ENCODE measurements at places on chromosomes 16 and 17. TPM values are rescaled to one million over a fixed set of nuclear protein-coding genes. Genes with fewer than 3 reads are reported as not detected.
A peak's percentile ranks its signal among the peaks of the same experiment; 100 is the strongest.

- no peak for DNase-seq
Observed at GRCh38 chr16:49462362-49462988, 88.9 kb downstream of the C16orf78 start.

GRCh38 chr17:4215882-4216570 lies 47.8 kb downstream of the ANKFY1 start:
- DNase-seq: no peak

GRCh38 chr16:83998091-83998490 lies 30.0 kb downstream of the NECAB2 start:
- DNase-seq: no peak

DNA sequence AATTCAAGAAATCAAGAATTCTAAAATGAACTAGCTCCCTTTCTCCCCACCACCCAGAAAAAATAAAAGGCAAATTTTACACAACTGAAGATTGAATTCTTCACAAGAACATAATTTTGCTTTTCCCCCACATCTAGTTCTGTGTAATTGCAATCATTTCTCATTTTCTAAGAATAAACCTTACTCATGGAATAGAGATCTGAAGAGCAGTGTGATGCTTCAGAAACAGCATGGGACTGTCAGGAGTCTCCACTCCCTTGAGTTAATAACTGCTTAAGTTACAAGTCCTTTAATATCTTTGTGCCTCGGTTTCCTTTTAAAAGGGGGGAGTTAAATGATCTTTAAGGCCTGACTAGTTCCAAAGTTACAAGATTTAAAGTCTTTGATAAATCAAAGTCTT lies 53.7 kb downstream of the CACNG1 start:
- DNase-seq: no peak

Gene TMEM235
- total RNA-seq: not detected

- DNase-seq: no peak
Observed at GRCh38 chr16:84959045-84959576, 52.2 kb downstream of the ZDHHC7 start.

Gene LCMT1
- 38.1 TPM for total RNA-seq

Gene CLEC3A
- not detected for total RNA-seq

- DNase-seq: no peak
Observed at GRCh38 chr17:45748731-45749310, 35.3 kb upstream of the CRHR1 start.

- DNase-seq: peak; percentile 88
Observed at GRCh38 chr16:24010440-24011089, 174.8 kb downstream of the PRKCB start.

GRCh38 chr16:82190386-82190785 lies 20.4 kb upstream of the MPHOSPH6 start:
- DNase-seq: no peak

DNA sequence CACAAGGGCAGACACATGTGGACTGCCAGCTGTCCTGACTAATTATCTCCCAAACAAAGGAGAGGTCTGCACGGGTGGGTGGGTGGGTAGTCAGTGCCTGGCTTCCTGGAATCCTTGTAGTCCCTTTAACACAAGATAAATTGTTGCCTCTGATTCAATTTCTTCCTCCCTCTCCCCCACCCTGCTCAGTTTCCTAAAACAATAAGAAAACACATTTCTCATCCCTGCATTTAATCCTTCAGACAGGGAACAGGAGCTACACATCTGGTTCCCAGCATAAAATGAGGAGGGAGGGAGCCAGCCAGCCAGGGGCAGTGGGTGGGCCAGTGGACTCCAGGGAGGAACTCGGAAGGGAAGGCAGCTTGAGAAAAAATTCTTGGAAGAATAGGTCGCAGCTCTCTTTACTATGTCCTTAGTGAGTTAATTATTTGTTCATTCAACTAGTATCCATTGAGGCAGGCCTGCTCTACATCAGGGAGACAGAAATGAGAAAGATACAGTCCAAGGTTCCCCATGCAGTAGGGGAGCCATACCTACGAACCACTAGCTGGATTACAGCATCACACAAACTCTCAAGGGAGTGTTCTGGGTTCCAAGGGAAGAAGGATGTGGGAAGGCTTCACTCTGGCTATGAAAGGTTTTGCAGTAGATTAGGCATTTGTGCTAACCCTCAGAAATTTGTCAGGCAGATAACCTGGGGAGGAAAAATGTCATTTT lies 58.3 kb downstream of the CCT6B start:
- DNase-seq: no peak

- DNase-seq: no peak
Observed at GRCh38 chr16:4891886-4892216, 44.6 kb downstream of the UBN1 start.

DNA sequence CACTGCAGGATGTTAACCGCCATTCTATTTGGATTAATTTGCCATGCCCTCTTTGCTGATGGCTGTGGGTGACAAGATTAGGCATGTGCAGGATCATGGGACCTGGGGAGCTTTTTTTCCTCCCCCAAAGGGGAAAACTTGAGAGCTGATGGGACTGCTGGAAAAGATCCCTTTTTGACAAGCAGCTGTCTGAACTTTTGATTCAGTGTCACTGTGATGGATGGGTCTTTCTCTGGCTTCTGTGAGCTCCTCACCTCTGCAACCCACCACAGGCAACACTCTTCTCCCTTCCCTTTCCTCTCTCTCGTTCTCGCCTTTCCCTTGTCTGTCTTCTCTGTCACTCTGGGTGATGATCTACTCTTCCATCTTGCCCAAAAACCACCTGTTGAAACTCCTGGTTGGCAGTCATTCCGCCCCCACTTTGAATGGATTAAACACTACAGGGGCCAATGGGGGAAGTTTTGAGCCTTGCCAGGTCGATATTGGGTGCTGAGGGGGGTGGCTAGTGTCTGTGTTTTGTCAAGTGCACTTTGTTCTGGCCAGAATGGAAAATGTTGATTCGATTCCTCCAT lies 3.1 kb upstream of the CANT1 start:
- no peak for DNase-seq

DNA sequence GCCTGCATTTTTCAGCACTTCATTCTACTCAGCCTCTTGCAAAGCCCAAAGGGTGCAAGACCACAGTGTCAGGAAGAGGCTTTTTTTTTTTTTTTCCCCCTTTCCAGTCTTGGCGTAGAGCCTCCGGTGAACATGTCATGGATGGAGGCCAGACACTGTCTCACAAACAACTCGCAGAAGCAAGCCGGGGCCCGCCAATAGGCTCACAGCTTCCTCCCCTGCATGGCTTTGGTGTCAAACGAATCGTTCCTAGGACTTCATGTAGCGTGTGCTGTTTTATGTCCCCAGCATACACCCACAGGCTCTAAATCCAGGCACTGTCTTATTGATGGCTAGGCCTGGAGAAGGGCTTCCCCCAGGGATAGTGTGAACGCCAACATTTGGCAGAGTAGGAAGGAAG lies 457.7 kb upstream of the MAF start:
- DNase-seq: no peak

DNA sequence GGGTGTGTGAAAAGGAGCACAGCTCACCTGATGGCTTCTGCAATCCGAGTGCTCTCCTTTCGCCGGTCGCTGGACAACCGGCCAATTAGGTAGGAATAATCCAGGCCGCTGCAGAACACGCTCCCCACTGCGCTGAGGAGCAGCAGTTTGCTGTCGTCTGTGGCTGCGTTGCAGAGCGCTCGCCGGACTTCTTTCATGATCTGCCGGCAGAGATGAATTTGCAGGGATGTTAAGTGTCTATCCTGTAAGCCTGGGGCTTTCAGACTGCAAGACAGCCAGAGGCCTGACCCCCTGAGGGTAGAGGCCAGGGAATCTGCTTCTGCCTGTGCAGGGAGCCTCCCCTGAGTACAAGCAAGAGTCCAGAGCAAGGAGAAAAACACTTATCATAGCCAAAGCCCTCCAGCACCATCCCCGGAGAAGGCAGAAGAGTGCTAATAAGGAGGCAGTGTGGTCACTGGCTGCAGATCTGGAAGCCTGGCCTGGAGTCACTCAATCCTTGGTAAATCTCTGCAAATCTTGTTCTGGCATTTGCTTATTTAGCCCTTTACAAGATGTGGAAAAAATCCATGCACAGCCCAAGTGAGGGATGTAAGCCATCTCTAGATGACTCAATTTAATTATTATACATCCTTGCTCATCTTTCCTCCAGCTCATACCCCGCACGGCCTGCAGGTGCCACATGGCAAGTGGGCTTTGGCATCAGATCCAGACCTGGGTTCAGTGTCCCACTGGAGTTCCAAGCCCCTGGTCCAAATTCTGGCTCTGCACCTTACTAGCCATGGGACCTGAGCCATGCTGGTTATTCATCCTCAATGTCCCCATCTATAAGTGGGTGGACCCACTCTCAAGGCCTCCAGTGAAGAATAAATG lies 80.2 kb downstream of the DYNLRB2 start:
- no peak for DNase-seq

DNA sequence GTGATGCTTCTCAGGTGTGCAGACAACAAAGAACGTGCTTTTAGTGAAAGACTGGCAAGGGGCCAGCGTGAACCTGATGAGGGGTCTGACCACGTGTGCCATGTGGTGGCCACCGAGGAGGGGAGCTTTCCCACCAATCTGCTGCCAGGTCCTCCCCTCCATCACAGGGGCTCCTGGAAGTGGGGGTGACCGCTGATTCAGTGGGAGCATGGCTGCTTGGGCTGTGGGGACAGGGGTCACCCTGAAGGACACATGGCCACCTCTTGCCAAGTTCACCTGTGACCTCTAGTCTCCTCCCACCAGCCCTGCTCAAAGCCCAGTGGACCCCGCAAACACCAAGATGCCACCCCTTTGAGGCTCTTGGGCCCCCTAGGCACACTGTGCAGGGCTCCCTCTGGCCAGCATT lies 37.9 kb upstream of the MTSS2 start:
- DNase-seq: no peak

DNA sequence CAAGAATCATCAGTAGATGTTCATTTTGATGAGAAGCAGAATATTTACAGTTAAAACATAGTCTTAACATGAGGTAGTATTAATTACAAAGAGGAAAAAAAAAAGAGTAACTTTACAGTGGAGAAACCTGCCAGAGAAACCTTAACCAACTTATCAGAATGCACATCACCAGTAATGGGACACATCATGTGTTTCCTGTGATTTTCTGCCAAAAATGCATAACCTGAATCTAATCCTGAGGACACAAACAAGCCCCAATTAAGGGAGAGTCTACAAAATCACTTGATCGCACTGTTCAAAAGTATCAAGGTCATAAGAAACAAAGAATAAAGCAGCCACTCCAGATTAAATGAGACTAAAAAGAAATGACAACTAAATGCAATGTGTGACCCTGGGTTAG lies 18.2 kb upstream of the QRICH2 start:
- DNase-seq: no peak

DNA sequence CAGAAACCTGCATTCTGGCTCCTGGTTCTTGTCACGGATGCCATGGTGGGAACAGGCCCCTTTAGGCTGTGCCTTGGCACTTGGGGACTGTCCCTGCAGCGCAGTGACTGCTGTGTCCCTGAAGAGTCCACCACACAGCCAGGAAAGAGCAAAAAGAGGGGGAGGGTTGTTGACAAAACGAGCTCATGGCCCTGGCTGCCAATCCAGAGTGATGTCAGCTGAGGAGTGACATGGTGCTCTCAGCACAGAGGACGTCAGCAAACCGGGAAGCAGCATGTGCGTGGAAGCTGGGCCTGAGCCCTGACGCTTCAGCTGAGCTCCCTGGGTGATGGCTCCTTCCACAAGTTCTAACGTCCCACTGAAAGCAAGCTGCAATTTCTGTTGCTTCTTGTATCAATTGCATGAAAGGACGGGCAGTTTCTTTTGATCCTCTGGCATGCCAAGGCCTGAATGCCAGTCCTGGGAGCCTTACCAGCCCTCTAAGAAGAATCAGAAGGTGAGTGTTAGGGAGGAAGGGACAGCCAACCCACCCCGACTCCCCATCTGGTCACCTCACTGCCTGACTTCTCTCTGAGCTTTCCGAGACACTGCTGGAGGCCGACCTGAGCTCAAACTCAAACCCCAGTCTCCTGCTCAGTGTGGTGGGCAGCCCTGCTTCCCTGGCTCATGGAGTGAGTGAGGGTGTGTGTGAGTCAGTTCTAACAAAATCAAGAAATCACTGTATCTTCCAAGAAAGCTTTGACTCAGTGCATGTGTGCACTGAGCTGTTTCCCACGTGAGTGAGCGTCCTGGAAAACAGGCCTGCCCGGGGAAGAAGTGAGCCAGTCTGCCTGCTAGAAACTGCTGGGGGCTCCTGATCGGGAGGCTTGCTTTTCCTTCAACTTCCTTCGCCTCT lies 14.7 kb upstream of the WNT3 start:
- no peak for DNase-seq

GRCh38 chr17:73401911-73402310 lies 90.1 kb upstream of the CDC42EP4 start:
- DNase-seq: peak; percentile 28

Gene VMO1
- 0.32 TPM for total RNA-seq

Gene JPT2
- total RNA-seq: 56.5 TPM

DNA sequence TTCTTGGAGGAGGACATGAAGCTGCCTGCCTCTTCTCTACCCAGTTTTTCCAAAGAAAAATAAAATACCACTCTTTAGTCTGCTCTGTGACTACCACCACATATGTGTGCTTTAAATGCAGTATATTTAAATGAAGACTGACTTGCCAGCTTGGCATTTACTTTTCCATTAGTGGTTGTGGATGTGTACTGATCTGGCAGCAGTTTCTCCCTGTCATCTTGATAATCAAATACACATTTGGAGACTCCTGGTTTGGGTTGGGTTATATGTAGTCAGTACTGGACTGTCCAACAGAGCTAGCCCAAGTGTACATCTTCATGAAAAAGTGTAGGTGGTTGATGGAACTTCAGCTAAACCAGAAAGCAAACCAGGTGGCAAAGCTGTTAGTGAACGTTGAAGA lies 19.9 kb downstream of the COX10 start:
- DNase-seq: no peak

GRCh38 chr17:45138911-45139532 lies 3.5 kb downstream of the ACBD4 start:
- no peak for DNase-seq

Gene NGFR
- not detected for total RNA-seq

DNA sequence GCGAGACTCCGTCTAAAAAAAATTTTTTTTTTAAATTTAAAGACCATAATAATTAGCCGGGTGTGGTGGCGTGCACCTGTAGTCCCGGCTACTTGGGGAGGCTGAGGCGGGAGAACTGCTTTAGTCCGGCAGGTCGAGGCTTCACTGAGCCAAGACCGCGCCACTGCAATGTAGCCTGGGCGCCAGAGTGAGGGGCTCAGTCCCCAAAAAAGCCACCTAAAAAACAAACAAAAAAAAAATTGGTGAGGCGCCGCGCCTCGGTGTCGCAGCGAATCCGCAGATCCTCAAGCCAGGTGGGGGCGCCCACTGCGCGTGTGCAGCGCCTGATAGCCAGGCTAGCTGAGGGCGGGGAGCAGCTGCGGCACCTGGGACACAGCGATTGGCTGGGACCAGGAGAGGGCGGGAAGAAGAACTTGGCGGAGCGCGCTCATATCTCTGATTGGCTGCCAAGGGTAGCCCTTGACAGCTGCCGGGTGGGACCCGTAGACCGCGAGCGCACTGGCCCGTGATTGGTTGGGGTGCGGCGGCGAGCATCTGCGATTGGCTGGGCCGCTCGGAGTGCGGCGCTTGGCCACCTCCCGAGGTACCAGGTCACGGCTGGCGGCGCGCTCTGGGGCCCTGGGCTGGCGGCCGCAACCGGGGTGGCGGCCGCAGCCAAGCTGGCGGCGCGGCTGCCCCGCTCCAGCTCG lies 9.0 kb upstream of the CLDN9 start:
- peak; percentile 98 for DNase-seq

GRCh38 chr17:68768804-68769203 lies 167.6 kb upstream of the FAM20A start:
- no peak for DNase-seq

Measured in activated CD4-positive, alpha-beta T cell treated with anti-CD3 and anti-CD28 coated beads, Interleukin-2, amount 10 ng/mL, durations not matched to agents 7 days and 5 days (primary cell).